Fibroblast of lung (primary cell): ENCODE measurements at places on chromosomes 13 and 19. TPM values are rescaled to one million over a fixed set of nuclear protein-coding genes. Genes with fewer than 3 reads are reported as not detected.

The ZNF850 gene
- 1.4 and 1.6 TPM in 2 replicates for polyA plus RNA-seq

The SIGLEC12 gene
- polyA plus RNA-seq = not detected in 2 replicates

The RNF225 gene
- not detected in 2 replicates for polyA plus RNA-seq

The HPN gene
- not detected in 2 replicates for polyA plus RNA-seq

The OSCAR gene
- polyA plus RNA-seq = 0.14 and 0.15 TPM in 2 replicates

The PNMA8B gene
- 0.12 and 0.14 TPM in 2 replicates for polyA plus RNA-seq

The CD33 gene
- not detected in 2 replicates for polyA plus RNA-seq

The LRRC4B gene
- 0.02 TPM in 2 replicates for polyA plus RNA-seq

The KRTDAP gene
- polyA plus RNA-seq = not detected in 2 replicates

DNA sequence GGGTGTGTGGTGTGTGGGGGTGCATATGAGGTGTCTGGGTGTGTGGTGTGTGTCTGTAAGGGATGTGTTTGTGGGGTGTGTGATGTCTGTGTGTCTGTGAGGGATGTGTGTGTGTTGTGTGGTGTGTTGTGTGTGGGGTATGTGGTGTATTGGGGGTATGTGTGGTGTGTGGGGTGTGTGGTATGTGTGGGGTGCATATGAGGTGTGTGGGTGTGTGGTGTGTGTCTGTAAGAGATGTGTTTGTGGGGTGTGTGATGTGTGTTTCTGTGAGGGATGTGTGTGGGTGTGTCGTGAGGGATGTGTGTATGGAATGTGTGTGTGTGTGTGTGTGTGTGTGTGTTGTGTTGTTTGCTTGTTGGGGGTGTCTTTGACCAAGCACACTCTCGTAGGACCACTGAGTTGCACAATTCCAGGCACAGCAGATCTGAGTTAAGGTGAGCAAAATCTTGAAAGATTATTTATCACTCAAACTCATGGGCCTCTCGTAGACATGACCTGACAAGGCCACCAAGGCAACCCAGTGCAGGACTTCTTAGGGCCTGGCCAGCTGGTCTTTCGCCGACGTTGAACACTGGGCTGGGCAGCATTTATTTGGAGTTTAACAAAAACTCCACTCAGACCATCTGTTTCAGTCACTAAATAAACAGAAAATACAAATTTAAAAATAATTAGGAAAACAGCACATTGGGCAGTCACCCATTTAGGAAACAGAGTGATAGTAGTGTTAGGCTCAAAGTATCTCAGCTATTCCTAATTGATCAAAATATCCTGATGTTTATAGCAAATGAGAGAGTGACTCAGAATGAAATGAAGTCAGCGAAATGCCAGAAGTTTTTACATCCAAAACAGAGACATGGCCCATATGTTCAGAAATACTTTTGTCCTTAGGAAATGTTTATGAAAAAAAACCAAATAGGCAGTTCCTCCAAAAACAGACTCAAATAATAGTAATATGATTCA is 301.1 kb downstream of the FGF9 start:
- H3K27me3 ChIP-seq = no peaks in the 10 kb centered on the region
- no peaks in the 10 kb centered on the region for H3K36me3 ChIP-seq
- no peak for DNase-seq

- no peak overlapping the region for H3K4me3 ChIP-seq
- DNase-seq = peak; percentile 44
- H3K27ac ChIP-seq = peak overlapping the region; percentile 67
- H3K4me1 ChIP-seq = peaks cover 7% of the 10 kb centered on the region
Observed at GRCh38 chr13:45162194-45162593, 38.7 kb downstream of the KCTD4 start.

DNA sequence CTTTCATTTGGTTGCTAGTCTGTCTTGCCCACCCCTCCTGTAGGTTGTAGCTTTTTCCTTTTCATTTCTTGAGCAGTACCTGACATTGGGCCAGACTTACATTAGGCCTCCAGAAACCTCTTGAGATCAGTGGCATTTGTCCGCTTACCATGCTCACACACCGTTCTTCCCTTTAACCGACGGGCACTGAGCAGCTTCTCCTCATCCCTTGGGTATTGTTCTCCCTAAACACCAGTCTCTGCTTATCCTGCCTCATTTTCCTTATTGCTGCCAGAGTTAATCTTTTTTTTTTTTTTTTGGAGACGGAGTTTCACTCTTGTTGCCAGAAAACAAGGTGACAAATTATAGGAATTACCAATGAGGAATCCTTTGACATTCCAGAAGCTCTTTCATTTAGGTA is 27.2 kb upstream of the KCTD4 start:
- no peaks in the 10 kb centered on the region for H3K27me3 ChIP-seq
- no peak for DNase-seq
- no peaks in the 10 kb centered on the region for H3K36me3 ChIP-seq
- H3K4me1 ChIP-seq = peaks cover 3% of the 10 kb centered on the region

- H3K4me3 ChIP-seq = no peak overlapping the region
- H3K27ac ChIP-seq = no peak overlapping the region
- no peaks in the 10 kb centered on the region for H3K36me3 ChIP-seq
Observed at GRCh38 chr13:93674337-93674755, 447.7 kb downstream of the GPC6 start.

DNA sequence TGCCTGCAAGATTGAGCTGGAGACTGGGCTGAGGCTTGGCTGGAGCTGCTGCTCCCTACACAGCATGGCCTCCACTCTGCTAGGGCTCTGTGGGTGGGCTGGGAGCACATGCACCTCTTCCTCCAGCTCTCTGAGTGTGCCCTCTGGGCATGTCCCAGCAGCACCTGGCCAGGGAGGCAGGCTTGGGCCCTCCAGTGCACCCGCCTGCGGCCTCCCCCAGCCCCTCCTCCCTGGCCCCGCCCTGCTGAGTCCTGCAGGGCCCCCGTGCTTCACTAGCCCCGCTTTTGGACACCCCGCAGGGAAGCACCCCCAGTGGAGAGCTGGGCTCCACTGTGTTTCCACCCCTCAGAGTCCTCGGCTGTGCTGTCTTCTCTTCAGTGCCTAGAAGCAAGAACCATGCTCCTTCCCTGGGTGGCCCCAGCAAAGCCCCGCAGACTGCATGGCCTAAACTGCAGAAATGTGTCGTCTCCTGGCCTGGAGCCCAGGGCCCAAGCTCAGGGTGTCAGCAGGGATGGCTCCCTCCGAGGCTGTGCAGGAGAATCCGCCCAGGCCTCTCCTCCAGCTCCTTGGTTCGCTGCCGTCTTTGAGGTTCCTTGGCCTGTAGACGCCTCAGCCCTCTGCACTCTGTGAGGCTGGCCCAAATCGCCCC is 5.0 kb upstream of the TEX29 start:
- no peak overlapping the region for H3K4me3 ChIP-seq
- H3K4me1 ChIP-seq = no peaks in the 10 kb centered on the region
- H3K36me3 ChIP-seq = no peaks in the 10 kb centered on the region
- no peaks in the 10 kb centered on the region for H3K27me3 ChIP-seq
- no peak overlapping the region for H3K27ac ChIP-seq
- no peak for DNase-seq

GRCh38 chr13:41562083-41562482 is 104.7 kb downstream of the RGCC start:
- peak overlapping the region; percentile 40 for H3K27ac ChIP-seq
- H3K4me3 ChIP-seq = no peak overlapping the region
- peak; percentile 76 for DNase-seq
- H3K27me3 ChIP-seq = no peaks in the 10 kb centered on the region
- H3K36me3 ChIP-seq = no peaks in the 10 kb centered on the region

GRCh38 chr13:92963029-92963428 is 263.6 kb upstream of the GPC6 start:
- DNase-seq = peak; percentile 6
- no peak overlapping the region for H3K4me3 ChIP-seq
- no peaks in the 10 kb centered on the region for H3K27me3 ChIP-seq
- no peak overlapping the region for H3K27ac ChIP-seq

GRCh38 chr13:72043366-72043765 is 176.4 kb upstream of the DACH1 start:
- H3K4me1 ChIP-seq = no peaks in the 10 kb centered on the region
- H3K27ac ChIP-seq = no peak overlapping the region
- H3K36me3 ChIP-seq = no peaks in the 10 kb centered on the region
- H3K27me3 ChIP-seq = no peaks in the 10 kb centered on the region

GRCh38 chr13:75798353-75799255 is 162.5 kb downstream of the LMO7 start:
- peaks cover 7% of the 10 kb centered on the region for H3K4me1 ChIP-seq
- no peak for DNase-seq
- H3K4me3 ChIP-seq = no peak overlapping the region
- H3K36me3 ChIP-seq = no peaks in the 10 kb centered on the region

- H3K36me3 ChIP-seq = peaks cover 12% of the 10 kb centered on the region
- H3K4me3 ChIP-seq = no peak overlapping the region
- no peaks in the 10 kb centered on the region for H3K27me3 ChIP-seq
- peak; percentile 70 for DNase-seq
Observed at GRCh38 chr13:110628477-110628793, 13.1 kb downstream of the NAXD start.

GRCh38 chr13:26541678-26542568 is 15.6 kb upstream of the WASF3 start:
- peaks cover 26% of the 10 kb centered on the region for H3K27me3 ChIP-seq
- H3K4me3 ChIP-seq = no peak overlapping the region
- no peak for DNase-seq
- H3K27ac ChIP-seq = no peak overlapping the region
- H3K36me3 ChIP-seq = no peaks in the 10 kb centered on the region
- no peaks in the 10 kb centered on the region for H3K4me1 ChIP-seq

- no peak overlapping the region for H3K27ac ChIP-seq
- no peaks in the 10 kb centered on the region for H3K27me3 ChIP-seq
- H3K4me3 ChIP-seq = no peak overlapping the region
- no peak for DNase-seq
Observed at GRCh38 chr13:93951951-93952350, 527.5 kb downstream of the DCT start.

GRCh38 chr13:57638186-57638890 is 6.8 kb downstream of the PCDH17 start:
- H3K4me1 ChIP-seq = no peaks in the 10 kb centered on the region
- no peaks in the 10 kb centered on the region for H3K27me3 ChIP-seq
- no peak overlapping the region for H3K4me3 ChIP-seq

GRCh38 chr19:3494051-3494450 is 6.4 kb downstream of the DOHH start:
- DNase-seq = no peak
- no peaks in the 10 kb centered on the region for H3K4me1 ChIP-seq
- H3K4me3 ChIP-seq = no peak overlapping the region

GRCh38 chr13:96947343-96947910 is 46.8 kb downstream of the OXGR1 start:
- H3K4me3 ChIP-seq = no peak overlapping the region
- no peaks in the 10 kb centered on the region for H3K27me3 ChIP-seq
- no peaks in the 10 kb centered on the region for H3K4me1 ChIP-seq
- no peak for DNase-seq
- H3K36me3 ChIP-seq = no peaks in the 10 kb centered on the region

DNA sequence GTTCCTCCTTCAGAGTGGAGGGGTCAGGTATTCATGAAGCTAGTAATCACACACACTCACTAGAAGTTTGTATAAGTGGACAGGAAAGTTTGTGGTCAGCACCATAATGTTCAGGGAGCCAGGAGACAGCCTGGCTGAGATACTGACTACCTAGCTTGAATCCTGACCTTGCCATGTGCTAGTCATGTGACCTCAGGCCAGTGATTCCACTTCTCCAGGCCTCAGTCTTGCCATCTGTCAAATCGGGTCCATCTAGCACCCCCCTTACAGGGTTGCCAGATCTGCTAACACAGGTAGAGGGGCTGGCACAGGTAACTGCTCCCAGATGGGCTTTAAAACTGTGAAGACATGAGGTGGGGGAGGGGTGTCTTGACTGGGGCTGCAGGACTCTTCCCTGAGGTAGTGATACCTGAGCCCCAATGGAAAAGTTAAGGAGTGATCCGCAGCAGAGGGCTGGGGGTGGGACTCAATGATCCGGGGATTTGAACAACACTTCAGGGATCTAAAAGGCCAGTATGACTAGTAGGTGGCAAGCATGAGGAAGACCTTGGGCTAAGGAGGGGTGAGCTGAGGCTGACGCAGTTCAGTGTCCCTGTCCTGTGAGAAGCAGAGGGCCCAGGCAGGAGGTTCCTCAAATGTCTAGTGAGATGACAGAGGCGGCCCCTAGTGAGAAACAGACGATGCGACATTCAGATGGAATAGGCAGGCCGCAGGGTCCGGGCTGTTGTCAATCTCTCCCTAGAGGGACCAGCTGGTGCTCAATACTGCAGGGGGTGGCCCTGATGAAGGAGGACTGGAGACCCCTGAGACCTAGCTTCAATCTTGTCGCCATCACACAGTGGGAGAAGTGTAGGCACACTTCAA is 8.5 kb downstream of the ACTMAP start:
- H3K36me3 ChIP-seq = peaks cover 13% of the 10 kb centered on the region
- no peak overlapping the region for H3K4me3 ChIP-seq
- no peak overlapping the region for H3K27ac ChIP-seq
- H3K4me1 ChIP-seq = no peaks in the 10 kb centered on the region

DNA sequence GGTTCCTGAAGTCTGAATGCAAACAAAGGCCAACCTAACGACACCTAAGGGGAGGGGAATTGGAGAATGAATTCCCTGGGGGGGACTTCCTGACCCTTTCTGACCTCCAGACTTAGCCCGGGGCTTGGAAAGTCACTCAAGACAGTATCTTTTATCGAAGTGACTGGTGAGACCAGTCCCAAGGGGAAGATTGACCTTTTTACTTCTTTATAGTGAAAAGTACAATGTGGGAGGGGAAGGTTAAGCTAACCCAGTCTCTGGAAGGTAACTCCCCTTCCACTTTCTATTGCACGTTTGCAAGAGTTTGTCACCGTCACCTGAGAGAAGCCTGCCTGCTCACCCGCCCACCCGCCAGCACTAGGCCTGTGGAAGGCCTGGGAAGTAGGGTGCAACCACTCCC is 111.9 kb downstream of the EFNB2 start:
- no peaks in the 10 kb centered on the region for H3K27me3 ChIP-seq
- H3K4me3 ChIP-seq = no peak overlapping the region
- no peaks in the 10 kb centered on the region for H3K4me1 ChIP-seq
- H3K27ac ChIP-seq = no peak overlapping the region
- no peak for DNase-seq

DNA sequence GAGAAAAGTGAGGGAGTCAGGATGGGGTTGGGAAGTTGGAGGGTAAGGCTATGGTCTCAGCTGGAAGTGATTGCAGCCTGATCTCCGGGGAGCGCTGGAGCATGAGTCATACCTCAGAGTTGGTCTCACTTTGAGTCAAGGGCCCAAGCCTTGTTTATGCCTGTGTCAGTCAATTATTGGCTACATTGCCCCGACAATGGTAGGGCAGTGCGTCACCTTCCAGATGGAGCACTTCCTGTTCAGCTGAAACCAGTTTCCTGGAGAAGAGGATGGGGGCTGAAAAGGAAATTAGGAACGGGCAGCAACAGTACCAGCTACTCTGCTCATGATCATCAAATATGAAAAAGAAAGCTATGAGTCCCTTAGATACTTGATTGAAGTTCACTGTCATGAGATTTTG is 60.4 kb downstream of the ADGRE1 start:
- no peak overlapping the region for H3K4me3 ChIP-seq
- no peaks in the 10 kb centered on the region for H3K27me3 ChIP-seq
- no peaks in the 10 kb centered on the region for H3K4me1 ChIP-seq
